ENCODE measurements at places on chromosomes 5 and 9.

DNA sequence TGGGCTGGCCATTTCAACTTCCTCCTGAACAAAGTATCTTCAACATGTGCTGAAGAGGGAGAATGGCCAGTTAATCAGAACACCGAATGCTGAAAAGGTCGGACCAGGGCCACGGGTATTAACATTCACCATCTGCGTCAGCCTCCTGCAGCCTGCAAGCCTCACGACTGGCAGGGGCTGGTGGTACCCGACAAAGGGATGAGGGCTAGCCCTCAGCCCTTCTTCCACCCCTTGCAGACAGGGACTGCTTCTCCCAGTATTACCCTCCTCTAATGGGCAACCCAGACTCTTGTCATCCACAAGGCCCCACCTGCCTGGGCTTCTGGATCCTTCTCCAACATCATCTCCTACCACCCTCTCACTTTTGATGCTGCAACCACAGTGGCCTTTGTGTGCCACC is 246.6 kb downstream of the FSTL4 start:
- no peak for DNase-seq

GRCh38 chr9:112648624-112649023 is 69.3 kb downstream of the INIP start:
- no peak for DNase-seq

GRCh38 chr9:102456562-102456961 is 538.6 kb upstream of the CYLC2 start:
- no peak for DNase-seq

GRCh38 chr5:126446498-126447224 is 23.5 kb downstream of the GRAMD2B start:
- no peak for DNase-seq

- no peak for DNase-seq
Measured at GRCh38 chr5:173093606-173094005, 37.5 kb downstream of the CREBRF start.

DNA sequence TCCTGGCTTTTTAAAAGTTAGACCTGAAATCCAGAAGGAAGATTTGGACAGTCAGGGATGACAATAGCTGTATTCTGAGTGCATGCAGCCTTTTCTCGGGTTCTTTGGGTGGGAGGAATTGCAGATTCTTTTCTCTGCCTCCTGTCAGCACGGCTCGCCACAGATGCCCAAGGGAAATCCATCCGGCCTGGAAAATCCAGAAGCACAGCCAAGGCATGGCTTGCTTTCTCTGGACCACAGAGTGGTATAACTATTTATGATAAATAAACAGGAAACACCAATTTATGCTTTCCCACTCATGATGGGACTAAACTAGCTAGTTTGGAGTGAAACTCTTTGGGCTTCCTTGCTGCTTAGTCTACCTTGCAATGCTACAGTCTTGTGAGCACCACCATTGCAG is 59.1 kb downstream of the C9orf152 start:
- DNase-seq: no peak

DNA sequence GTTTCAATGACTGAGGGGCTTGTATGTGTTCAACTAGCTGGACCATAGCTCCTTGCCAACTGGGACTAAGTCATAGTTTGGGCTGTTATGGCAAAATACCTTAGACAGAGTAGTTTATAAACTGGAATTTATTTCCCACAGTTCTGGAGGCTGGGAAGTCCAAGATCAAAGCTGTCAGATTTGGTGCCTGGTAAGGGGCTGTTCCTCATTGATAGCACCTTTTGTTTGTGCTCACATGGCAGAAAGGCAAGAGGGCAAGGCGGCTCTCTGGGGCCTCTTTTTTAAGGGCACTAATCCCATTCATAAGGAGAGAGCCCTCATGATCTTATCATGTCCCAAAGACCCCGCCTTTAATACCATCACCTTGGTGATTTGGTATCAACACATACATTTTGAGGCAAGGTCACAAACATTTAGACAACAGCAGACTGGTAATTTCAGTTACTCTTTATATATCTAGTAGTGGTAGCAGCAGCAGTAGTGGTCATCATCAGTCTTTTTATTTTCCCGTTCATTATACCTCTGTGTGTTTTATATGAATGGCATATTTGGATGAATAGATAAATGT is 477.0 kb downstream of the CCDC171 start:
- no peak for DNase-seq

- DNase-seq: no peak
Measured at GRCh38 chr9:135507104-135508035, 6.9 kb downstream of the MRPS2 start.

DNA sequence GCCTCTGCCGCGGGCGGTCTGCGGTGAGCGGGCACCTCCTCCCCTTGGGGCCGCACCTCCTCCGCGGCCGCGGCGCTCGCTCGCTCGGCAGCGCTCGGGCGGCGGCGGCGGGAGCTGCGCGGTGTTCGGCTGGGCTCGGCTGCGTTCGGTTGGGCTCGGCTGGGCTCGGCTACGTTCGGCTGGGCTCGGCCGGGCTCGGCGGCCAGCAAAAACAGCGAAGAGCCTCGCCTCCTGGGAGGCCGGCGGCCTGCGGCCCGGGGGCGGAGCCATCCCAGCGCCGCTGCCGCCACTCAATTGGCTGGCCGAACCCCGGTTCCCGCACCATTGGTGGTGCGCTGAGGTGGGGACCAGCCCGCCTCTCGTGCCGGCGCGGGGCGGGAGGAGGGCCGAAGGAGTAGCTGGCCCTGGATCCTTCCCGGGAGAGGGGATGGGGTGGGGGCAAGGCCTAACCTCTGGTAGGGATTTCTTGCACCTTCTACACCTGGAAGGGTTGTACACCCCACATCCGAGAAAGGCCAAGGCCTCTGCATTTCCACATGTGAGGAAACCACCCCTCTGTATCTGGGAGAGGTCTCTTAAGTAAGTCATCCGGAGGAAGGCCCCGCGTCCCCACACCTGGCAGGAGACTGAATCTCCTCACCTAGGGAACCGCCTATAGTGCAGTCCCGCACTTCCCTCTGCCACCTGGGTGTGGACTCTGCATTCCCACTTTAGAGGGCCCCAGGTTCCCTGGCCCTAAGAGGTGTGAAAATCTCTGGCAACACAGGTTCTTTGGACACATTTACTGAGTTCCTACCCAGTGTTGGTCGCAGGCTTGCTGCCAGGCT is at the start of gene ENHO:
TSS of gene ENHO (minus strand) at position 20 of the 827 bp plus-strand sequence. CDS start 1,295 bp downstream, outside the sequence.
- DNase-seq: peak; percentile 94

- DNase-seq: no peak
Measured at GRCh38 chr9:114000671-114001409, 77.3 kb downstream of the AMBP start.

DNA sequence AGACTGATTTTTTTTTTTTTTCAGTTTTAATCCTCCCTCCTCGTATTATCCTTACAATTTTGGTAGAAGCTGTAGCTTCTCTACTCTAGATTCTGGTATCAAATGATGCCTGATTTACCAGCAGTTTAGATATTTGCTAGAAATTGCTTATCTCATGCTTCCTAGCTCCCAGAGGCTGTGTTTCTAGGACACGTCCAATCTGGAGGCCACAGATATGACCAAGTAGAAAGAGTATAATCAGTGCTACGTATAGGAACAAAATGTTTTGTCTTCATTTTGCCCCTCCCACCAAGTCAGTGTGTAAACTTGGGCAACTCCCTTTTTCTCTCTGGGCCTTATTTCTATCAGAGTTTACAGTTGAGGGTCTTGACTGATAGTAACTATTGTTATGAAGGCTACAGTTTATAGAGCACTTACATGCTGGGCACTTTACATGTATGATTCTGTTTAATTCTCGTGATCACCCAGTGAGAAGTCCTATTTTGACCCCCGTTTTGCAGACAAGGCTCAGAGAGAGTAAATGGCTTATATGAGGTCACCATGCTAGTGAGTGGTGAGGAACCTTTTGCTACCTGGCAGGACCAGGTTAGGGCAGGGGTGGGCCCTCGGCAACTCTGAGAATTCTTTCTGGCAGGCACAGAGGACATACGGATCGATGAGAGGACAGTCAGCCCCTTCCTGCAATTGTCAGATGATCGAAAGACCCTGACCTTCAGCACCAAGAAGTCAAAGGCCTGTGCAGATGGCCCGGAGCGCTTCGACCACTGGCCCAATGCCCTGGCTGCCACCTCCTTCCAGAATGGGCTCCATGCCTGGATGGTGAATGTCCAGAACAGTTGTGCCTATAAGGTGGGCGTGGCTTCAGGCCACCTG is 7.6 kb downstream of the HDHD3 start:
- DNase-seq: no peak
